ENCODE measurements at places on chromosomes 6 and 20.

DNA sequence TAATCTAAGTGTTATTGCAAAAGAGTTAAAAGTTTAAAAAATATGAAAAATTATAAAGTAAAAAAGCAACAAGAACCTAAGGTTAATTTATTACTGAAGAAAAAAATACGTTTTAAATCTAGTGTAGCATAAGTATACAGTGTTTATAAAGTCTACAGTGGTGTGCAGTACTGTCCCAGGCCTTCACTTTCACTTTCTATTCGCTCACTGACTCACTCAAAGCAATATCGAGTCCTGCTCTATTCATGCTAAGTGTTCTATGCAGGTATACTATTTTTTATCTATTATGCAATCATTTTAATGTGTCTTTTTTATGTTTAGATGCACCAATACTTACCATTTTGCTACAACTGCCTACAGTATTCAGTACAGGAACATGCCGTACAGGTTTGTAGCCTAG, 113.0 kb downstream of the MANEA start:
- no peak for DNase-seq

- no peak for DNase-seq
These were observed 237.7 kb downstream of the FOXA2 start for GRCh38 chr20:22346716-22347115.

DNA sequence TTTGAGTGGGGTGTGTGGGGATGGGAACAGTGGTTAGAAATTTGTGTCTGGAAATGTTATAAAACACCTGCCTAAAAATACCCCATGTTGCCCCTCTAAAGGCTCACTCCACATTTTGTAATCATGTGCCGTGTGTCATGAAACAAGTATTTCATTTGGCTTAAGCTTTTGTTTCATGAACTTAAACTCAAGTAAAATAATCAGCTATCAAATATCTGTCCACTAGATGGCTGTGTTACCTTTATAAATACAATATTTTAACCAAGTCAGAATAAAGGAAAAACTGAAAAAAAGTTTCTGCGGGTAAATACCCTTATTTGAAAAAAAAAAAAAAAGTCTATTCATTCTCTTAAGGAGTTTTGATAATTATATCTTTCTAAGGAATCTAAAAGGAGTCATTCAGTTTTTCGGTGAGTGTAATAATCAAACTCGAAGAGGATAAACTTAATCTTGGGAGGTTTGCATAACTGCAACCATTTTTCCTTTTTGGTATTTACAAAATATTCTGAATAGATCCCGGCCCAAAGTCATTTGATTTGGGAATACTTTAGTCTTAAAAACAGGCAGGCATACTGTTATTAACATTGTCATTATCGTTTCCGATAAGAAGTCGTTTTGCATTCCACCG, 29.9 kb upstream of the MTRF1L start:
- peak; percentile 61 for DNase-seq

DNA sequence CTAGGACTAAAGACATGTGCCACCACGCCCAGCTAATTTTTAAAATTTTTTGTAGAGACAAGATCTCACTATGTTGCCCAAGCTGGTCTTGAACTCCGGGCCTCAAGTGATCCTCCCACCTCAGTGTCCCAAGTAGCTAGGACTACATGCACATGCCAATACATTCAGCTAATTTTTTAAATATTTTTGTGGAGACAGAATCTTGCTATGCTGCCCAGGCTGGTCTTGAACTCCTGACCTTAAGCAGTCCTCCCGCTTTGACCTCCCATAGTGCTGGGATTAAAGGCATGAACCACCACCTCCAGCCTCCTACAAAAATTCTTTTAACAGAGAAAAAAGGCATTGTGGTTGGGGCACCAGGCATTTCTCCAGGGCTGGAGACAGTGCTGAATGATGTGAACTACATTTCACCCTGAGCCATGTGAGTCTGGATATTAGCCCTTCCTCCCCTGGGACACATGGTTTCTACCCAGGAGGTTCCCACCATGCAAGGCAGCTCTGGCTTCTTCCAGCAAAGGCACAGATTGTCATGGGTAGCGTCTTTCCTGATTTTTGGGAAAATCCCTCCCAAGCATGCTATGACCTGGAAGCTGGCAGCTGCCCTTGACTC, 36.3 kb upstream of the CMTR1 start:
- no peak for DNase-seq

GRCh38 chr20:21554376-21554890, 40.6 kb upstream of the NKX2-2 start:
- DNase-seq, result no peak

- no peak for DNase-seq
These were observed 397.2 kb downstream of the SAMD5 start for GRCh38 chr6:147905711-147906110.

- no peak for DNase-seq
These were observed 13.4 kb downstream of the UST start for GRCh38 chr6:148760258-148760534.

DNA sequence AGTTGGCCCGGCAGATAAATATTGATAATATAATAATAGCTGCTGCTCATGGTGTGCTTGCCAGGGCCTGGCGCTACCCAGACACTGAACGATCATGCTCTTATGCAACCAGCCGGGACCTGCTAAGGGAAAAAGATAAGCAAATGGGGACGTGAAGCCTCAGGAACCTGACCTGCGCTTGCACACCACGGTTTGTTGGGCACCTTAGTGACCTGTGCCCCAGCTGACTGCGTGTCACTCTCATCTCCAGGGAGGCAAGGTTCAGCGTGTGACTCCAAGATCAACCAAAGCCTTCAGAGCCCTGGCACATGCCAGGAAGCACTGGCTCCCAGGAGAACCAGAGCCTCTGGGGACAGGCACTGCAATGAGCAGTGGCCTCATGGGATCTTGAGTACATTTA, 111.1 kb downstream of the AGPAT4 start:
- DNase-seq, result no peak

- no peak for DNase-seq
These were observed 6.7 kb downstream of the SRXN1 start for GRCh38 chr20:646107-646867.

GRCh38 chr6:152720974-152721373, 23.3 kb downstream of the MYCT1 start:
- no peak for DNase-seq

GRCh38 chr6:149933036-149933435, 8.8 kb upstream of the ULBP2 start:
- no peak for DNase-seq

DNA sequence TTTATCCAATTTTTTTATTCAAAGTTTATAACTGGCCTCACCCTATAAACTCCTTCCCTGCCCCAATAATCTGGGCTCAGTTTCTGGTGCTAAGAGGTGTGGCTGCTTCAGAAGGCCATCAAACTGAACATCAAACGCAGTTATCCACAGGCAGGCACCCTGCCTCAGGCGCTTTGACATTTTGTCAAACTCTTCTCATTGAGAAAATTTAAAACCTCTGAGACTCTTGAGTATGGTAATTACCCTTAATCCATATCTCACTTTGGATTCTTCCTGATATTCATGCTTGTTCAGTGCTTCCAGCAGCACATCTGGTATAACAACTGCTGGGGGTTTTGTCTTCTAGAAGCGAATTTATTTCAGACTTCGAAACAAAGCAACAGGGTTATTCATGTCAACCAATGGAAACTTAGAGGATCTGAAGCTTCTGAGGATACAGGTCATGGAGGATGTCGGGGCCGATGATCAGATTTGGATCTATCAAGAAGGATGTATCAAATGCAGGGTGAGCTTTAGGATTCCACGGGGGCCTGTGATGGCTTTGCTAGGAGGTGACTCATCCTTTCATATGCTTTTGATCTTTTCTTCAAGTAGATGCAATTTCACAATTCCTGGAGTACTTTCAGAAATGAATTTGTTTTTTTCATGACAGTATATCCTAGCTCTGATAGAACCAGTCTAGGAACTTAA, 68.2 kb downstream of the RTN4IP1 start:
- DNase-seq, result no peak

- DNase-seq, result no peak
These were observed 66.5 kb downstream of the ZMYND8 start for GRCh38 chr20:47290008-47290407.
